Right lung (tissue), 10 donors: ENCODE measurements at places on chromosomes 11 and 22.

DNA sequence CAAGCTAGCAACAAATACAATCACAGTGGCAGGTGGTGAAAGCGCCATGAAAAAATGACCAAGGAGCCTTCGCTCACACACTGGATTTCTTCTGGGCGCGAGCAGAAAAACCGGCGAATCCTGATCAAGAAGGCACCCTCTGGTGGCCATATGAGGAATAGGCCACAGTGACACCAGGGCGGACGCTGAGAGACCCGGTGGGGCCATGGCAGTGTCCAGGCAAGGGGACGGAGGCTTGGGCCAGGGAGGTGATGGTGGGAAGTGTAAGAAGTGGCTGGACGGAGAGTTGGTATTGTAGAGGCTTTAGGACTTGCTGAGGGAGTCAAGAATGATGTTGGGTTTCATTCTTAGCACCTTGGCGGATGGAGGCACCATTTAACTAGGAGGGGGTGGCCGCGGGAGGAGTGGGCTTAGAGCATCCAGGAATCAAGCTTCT lies 16.9 kb upstream of the RAC2 start:
- DNase-seq = no peak

DNA sequence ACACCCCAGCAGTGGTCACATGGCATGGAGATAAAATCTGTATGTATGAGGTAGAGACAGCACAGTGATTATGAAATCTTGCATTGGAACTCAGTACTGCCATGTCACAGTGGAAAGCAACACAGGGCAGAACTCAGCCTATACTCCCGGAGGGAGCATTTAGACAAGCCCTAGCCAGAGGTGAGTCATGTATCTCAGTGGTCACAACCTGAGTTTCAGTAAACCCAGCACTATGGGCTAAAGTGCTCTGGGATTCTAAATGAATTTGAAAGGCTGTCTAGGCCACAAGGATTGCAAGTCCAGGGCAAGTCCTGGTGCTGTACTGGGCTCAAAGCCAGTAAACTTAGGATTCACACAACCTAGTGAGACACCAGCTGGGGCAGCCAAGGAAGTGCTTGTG lies 1717.1 kb upstream of the RAG2 start:
- DNase-seq = no peak

GRCh38 chr11:60857378-60858232 lies 1.9 kb upstream of the PTGDR2 start:
- no peak for DNase-seq

DNA sequence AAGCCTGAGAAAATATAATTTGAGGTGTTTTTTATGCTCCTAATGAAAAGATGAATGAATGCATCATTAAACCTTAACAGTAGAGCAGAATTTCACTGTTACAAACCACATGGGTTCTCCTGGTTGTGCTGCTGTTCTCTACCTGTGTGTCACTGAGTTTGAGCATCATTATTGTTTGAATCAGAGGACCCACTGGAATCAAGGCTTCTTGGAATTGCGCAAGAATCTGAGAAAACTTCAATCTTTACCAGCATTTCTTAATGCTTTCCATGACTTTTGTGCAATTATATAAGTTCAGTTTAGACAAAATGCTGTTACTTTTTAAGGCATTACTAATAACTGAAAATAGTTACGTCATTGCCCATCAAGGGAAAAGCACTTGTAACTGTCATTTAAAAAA lies 18.8 kb upstream of the RBX1 start:
- DNase-seq = no peak

- no peak for DNase-seq
Measured at GRCh38 chr11:59865031-59865430, 1.3 kb downstream of the TCN1 start.

DNA sequence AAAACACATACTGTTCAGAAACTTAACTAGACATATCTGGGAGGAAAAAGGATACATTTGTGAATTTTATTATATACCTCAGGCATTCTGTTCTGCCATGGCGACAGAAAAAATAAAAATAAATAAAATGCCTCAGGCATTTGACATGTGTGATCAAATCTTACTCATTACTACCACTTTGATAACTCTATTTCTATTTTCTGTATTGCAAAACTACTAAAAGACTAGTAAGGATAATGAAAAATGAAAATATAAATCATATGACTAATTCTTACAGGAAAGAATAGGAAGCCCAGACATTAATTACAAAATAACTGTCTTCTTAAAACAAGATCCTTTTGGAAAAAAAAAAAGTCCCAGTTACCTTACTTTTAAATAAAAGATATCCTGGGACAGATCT lies 5.3 kb downstream of the PICALM start:
- DNase-seq = no peak

- no peak for DNase-seq
Measured at GRCh38 chr11:113392236-113392921, 4.8 kb downstream of the ANKK1 start.
